ENCODE measurements at places on chromosomes 5 and 9. TPM values are rescaled to one million over a fixed set of nuclear protein-coding genes. Genes with fewer than 3 reads are reported as not detected.
A peak's percentile ranks its signal among the peaks of the same experiment; 100 is the strongest.

- no peak for DNase-seq
Observed at GRCh38 chr9:129239946-129240490, 62.0 kb upstream of the IER5L start.

GRCh38 chr9:131937451-131937850 lies 142.2 kb downstream of the MED27 start:
- no peak for DNase-seq

- peak; percentile 68 for DNase-seq
Observed at GRCh38 chr5:171442287-171443042, 23.0 kb downstream of the FGF18 start.

DNA sequence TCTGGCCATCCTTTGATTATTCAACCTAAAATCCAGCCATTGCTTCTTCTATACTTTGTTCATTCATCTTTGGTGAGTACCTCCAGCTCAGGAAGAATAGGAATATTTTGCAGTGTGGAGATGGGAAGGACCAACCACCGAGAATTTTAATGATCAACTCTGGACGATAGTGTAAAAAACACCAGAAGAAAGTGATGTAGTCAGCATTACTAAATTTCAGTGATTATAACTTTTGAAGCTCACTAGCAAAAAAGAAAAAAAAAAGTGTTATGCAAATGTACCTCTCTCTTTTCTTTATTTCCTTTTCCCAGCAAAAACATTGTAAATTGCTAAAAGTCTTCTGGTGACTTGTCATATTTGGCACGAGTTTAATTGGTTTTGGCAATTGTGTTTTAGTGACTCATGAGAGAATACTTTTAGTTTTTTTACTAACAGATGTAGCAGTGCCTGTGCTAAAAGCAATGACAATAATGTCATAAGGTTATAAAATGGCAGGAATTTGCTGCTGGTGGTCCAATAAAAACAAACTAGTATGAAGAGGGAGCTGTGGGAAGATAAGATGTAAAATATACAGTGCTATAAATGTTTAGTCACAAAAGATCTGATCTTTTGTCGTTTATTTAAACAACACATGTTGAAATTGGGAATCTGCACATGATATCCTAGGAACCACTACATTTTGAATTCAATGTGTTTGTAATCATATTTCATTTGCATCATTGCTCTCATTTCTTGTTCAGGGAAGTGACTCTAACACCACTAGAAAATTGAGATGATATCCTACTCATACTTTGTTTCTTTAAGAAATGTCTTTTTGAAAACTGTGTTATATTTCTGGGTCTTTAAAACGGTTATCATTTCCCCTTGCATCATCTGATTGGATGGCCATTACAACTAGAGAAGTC lies 81.3 kb upstream of the ERCC6L2 start:
- DNase-seq, result peak; percentile 26

- no peak for DNase-seq
Observed at GRCh38 chr5:147075187-147075586, 159.6 kb upstream of the STK32A start.

- DNase-seq, result no peak
Observed at GRCh38 chr9:27510780-27511179, 13.3 kb upstream of the IFNK start.

DNA sequence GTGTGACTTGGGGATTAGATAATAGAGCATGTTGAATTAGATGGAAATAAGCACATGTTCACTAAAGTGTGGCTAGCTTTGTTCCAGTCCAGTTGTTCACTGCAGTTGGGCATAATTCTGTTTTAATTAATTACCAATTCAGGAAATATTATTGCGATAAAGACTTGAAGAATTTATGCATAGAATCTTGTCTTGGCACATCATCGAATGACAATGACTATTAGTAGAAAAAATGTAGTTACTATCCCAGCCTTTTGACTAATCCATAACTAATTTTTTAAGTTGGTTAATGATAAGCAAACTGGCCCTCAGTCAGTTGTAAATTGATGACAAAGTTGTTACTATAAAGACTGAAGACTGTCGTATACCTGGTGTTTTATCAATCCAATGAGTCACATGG lies 10.5 kb downstream of the LNPEP start:
- no peak for DNase-seq

DNA sequence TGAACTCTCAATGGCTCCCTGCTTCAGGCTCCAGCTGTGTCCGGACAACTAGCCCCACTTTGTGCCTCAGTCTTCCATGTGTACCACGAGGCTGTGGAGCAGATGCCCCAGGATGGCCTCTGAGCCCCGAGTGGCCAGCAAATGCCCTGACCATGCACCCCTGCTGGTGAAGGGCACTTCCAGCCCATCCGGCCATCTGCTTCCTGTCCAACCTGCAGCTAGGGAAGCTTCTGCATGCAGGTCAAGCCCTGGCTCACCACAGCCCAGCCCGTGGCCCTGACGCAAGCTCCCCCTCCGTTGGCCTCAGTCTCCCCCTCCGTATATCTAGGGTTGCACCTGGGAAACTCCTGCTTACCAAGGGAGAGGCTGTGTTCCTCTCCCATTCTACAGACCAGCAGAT lies 4.8 kb downstream of the NINJ1 start:
- no peak for DNase-seq

GRCh38 chr9:137213160-137214060 lies 7.9 kb downstream of the NDOR1 start:
- no peak for DNase-seq

DNA sequence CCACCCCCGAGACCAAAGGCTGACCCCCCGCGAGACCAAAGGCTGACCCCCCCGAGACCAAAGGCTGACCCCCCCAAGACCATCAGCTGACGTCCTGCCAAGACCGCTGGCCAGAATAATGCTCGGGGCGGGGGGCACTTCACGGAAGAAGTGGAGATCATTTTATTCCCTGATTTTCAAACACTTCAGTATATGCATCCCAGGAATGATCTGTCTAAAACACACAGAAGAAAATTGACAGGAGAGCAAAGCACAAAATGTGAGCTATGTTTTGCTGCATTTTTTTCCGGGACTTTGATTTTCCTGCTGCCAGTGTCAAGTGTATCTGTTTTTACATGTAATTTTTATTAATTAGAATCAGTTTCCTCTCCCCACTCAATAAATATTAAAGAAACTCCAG lies 67.1 kb downstream of the ADAMTS2 start:
- DNase-seq, result no peak

- no peak for DNase-seq
Observed at GRCh38 chr5:128695791-128696530, 157.9 kb upstream of the FBN2 start.

- no peak for DNase-seq
Observed at GRCh38 chr9:125822160-125822559, 75.0 kb downstream of the PBX3 start.

- DNase-seq, result no peak
Observed at GRCh38 chr5:142597546-142598337, 88.1 kb downstream of the FGF1 start.

DNA sequence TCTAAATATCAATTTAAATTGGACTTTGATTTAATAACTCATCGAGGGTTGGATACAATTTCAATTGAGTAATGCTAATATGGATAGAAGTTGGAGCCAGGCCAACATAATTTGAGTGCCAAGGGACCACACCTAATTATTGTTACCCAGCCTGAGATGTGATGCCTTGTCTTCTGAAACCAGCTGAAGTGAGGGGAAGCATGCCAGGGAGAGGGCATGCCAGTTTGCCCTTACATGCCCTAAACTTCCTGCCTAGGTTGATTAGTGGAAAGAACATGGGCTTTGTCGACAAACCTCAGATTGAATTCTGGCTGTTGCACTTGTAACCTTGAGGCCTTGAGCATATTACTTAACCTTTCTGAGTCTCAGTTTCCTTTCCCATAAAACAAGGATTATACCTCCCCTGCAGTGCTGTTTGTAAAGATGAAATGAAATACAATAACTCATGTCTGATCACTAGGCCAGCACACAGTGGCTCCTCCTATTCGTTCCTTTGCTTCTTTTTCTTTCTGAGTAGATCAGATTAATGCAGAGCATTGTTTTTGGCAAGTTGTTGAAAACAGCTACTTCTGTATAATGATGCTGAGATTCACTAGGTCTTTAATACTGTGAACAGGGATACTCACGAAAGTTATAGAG lies 412.8 kb downstream of the TLE4 start:
- DNase-seq, result no peak

GRCh38 chr5:123209502-123210027 lies 120.5 kb downstream of the PRDM6 start:
- DNase-seq, result no peak

DNA sequence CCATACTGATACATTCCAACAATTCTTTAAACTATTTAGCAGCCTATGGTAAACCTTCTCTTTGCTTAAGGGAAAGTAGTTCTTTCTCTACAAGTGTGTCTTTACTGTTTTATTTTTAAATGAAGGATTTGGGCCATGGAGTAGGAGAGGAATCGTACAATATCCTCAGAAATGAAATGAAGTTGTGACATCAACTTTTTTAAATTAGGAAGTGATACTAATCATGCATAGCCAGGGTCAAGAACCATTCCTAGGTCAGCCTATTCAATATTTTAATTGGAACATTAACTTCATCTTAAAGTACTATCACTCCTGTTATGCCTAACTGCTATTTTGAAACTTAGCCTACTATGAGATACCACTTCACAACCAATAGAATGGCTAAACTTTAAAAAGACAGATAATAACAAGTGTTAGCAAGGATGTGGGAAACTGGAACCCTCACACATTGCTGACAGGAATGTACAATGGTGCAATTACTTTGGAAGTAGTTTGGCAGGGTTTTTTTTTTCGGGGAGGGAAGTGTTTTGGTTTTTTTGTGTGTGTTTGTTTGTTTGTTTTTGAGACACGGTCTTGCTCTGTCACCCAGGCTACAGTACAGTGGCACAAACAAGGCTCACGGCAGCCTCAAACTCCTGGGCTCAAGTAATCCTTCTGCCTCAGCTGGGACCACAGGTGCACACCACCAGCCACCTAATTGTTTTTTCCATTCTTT lies 10.7 kb downstream of the AGTPBP1 start:
- DNase-seq, result no peak

DNA sequence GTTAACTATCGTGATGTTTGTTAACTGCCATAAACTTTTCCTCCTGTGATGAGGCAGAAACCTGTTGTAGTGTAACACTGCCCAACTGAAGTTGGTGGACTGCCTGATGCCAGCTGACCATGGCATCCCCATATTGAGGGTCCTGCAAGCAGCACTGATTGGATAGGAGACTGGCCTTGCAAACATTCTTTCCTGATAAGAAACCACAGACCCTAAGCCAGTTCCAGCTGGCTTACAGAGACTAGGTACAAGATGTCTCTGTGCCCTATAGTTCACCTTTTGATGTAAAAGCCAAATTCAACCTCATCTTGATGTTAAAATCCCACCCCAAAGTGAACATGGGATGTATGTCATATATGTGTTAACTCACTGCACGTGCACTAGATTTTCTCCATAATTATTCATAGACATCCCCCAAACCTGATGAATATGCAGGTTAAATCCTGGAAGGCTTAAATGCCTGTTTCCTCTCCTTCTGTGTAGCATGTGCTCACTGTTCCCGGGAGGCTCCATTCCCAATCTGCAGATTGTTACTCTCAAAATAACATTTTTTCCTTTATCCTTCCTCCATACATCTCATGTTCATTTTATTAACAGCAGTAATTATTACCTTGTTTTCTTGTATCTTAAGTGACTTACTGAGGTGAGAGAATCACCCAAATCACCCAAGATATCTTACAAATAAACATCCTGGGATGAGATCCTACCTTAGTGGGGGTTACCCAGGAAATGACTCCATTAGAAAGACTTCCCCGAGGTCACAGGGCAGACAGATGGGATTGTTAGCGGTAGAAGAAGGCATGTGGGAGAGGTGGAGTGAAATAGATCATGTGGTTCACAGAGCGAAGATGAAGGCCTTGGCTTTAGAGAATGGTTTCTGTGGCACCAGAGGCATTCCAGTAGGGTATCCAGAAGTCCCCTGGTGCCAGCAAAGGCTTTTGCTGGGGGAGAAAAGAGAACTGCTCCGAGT lies 566.7 kb downstream of the CCDC171 start:
- DNase-seq, result no peak

- DNase-seq, result no peak
Observed at GRCh38 chr9:108786322-108786721, 69.5 kb downstream of the ACTL7B start.

- no peak for DNase-seq
Observed at GRCh38 chr5:118700510-118700909, 287.8 kb downstream of the DTWD2 start.

- no peak for DNase-seq
Observed at GRCh38 chr5:79865579-79865978, 125.5 kb downstream of the MTX3 start.

GRCh38 chr9:27787891-27788290 lies 214.6 kb upstream of the C9orf72 start:
- DNase-seq, result no peak

DNA sequence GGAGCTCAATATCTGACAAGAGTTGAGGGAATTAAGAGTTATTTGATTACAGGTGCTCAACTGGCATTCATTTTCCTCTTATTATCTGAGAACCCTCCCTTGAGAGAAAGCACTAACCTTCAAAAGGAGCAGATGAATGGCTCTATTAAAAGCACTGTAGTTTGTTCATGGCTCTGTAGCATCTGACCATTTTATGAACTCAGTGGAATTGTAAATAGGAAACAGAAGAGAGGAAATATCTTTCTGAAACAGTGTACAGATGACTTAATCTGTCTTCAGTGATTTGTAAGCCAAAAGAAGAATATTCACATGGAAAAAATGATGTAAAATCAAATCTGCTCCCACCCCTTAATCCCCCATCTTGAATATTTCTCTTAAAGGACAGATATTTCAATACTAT lies 810.4 kb upstream of the GRAMD2B start:
- DNase-seq, result peak; percentile 53

DNA sequence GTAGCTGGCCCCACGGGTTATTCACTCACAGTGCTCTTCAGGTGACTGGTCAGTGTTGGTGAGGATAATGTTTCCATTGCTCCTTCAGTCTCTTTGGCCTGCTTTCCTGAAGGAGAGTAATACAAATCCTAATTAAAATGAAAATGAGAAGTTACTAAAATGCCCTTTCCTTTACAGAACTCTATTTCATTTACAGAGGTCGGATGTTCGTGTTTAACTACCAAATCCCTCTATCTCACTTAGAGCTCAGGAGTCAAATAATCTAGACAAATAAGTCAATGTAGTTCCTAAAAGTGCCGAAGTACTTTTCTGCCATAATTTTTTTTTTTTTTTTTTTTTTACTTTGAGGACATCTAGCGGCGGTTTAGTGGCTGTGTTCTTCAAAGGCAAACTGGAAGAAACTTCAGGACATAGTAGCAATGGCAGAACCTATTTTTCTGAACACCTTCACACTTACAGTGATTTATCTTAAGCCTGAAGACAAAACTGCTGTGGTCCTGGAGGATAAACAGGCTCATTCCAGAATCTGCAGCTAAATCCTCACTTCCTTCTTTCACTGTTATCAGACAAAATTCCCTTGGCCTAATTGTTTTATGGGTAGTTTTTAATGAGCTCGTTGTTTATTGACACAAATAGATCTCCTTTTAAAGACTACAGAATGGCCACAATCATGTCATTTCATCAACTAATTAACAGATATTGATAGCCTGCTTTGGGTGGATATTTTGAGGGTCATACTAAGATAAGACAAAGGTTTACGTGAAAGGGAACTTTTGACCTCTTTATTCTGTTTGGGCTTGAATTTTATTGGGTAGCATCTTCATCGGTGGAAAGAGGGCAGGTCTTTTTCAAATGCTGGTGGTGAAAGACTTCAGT lies 207.6 kb upstream of the DMRTA1 start:
- DNase-seq, result peak; percentile 15

GRCh38 chr5:78889369-78890140 lies 95.6 kb downstream of the ARSB start:
- DNase-seq, result no peak

The SHROOM1 gene
- 3.4 TPM for polyA plus RNA-seq

The ADAMTS2 gene
- 28.4 TPM for polyA plus RNA-seq

The LRRC19 gene
- polyA plus RNA-seq, result 10.4 TPM

The PIK3R1 gene
- polyA plus RNA-seq, result 74.8 TPM

The LECT2 gene
- not detected for polyA plus RNA-seq

The SLC6A3 gene
- not detected for polyA plus RNA-seq

The GRM6 gene
- 1.4 TPM for polyA plus RNA-seq

The RORB gene
- 0.25 TPM for polyA plus RNA-seq
